Nucleus accumbens (tissue), 56 donors: ENCODE measurements at places on chromosomes 2 and 18.
A peak's percentile ranks its signal among the peaks of the same experiment; 100 is the strongest.

GRCh38 chr2:85744741-85745601, 8.8 kb upstream of the ATOH8 start:
- no peak for DNase-seq

GRCh38 chr2:35591886-35592285, 763.7 kb upstream of the CRIM1 start:
- no peak for DNase-seq

GRCh38 chr18:54967786-54968185, 8.5 kb upstream of the CCDC68 start:
- no peak for DNase-seq

- no peak for DNase-seq
Observed at GRCh38 chr2:25204190-25204838, 35.9 kb upstream of the POMC start.

DNA sequence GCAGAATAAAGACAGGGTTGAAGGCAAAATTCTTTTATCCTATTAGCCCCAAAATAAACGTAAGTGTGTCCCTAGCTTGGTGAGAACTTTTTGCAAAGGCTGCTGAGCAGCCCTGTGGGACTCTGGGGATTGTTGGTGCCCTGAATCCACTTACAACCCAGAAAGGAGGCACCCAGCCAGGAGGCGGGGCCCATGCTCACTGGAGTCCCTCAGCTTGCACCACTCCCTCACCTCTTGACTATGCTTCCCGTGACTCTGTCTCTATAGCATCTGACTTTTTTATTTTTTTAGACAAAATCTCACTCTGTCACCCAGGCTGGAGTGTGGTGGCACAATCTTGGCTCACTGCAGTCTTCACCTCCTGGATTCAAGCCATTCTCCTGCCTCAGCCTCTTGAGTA, 15.8 kb upstream of the COL6A3 start:
- DNase-seq = no peak

GRCh38 chr2:106339609-106340008, 128.6 kb downstream of the RGPD3 start:
- DNase-seq = no peak

DNA sequence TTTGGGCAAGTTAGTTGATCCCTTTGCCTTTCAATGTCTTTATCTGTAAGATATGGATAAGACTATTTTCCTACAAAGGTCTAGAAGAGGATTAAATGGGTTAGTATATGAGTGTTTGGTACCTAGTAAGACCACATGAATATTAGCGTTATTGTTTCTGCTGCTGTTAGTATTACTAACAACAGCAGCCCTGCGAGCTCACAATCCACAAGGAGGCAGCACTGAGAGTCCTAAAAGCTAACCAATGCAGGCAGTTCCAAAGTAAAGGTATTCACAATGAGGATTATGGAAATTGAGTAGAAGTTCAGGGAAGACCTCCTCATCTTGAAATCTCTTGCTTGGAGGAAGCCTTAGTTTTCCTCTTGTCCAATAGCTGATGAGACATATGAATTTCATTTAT, 248.9 kb downstream of the TDRD15 start:
- peak; percentile 16 for DNase-seq

DNA sequence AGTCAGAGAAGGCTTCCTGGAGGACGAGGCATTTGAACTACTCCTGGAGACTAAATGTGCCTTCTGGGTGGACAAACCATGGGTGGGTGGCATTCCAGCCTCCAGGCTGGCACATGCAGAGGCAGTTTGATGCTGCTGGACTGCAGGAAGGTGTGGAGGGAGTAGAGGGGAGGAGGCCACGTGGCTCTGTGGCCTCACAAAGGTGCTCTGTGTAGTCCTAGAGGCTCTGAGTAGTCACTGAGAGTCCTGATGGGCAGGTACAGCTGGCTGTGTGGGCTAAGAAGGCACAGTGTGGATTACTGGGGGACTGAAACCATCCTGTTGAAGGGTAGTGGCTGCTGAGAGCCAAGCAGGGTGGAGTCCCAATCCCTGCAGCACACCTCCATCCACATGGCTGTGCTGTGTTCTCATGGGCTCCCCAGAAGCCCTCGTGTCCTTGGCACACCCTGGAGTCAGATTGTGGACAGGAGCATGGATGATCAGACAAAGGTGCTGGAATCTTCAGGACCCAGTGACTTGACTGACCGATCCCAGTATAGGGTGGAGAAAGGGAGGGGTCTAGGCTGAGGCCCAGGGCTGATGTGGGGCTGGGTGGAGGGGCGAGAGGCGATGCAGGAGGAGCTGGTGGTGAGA, 87.4 kb upstream of the HS6ST1 start:
- DNase-seq = no peak

- no peak for DNase-seq
Observed at GRCh38 chr2:139798391-139798790, 1018.2 kb upstream of the NXPH2 start.

DNA sequence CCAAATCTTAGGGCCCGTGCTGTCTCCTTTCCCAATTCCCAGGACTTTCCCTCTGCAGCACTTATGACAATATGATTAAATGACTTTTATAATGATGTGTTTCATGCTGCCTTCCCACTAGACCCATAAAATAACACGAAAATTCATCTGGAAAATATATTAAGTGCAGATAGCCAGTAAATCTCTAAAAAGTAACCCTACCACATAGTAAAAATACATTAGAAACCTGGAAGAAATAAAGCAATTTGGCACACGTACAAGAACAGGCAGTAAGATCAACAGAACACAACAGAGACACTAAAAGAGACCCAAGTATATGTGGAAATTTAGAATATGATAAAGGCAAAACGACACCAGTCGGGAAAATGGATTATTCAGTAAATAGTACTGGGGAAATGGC, 30.2 kb upstream of the POMC start:
- DNase-seq = no peak

GRCh38 chr2:231053846-231054245, 2.8 kb upstream of the PSMD1 start:
- DNase-seq = no peak

DNA sequence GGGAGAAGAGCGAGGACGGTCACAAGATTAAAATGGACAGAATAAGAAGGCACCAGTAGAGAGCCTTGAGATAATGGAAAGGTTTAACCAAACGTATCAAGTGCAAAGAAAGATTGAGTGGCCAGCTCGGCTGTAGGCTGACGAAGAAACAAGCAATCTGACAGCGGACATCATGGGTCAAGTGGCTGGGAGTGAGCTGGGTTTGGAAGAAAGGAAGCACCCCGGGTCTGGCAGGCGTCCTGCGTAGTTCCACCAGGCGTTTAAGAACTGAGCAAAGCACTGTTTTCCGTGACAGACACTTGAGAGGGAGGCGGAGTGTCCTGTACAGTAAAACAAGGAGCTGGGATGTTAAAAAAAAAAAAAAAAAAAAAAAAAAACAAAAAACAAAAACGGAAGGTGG, 27.1 kb downstream of the DAPL1 start:
- no peak for DNase-seq

DNA sequence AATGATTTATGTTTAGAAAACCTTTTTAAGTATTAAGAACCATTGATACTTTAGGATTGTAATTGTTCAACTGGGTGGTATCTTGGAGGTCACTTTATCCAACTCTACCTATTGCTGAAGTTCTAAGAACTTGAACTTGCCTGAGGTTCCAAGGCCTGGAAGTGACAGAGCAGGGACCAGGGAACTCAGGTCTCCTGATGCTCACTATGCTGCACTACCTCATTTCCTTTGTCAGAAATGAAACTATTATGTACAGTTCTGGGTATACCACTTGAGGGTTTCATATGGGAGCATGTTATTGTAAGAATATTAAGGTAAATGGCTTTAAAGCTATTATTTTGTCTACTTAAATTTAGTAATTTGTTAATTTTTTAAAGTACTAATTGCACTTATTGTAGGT, 3.0 kb downstream of the MBD5 start:
- DNase-seq = no peak

DNA sequence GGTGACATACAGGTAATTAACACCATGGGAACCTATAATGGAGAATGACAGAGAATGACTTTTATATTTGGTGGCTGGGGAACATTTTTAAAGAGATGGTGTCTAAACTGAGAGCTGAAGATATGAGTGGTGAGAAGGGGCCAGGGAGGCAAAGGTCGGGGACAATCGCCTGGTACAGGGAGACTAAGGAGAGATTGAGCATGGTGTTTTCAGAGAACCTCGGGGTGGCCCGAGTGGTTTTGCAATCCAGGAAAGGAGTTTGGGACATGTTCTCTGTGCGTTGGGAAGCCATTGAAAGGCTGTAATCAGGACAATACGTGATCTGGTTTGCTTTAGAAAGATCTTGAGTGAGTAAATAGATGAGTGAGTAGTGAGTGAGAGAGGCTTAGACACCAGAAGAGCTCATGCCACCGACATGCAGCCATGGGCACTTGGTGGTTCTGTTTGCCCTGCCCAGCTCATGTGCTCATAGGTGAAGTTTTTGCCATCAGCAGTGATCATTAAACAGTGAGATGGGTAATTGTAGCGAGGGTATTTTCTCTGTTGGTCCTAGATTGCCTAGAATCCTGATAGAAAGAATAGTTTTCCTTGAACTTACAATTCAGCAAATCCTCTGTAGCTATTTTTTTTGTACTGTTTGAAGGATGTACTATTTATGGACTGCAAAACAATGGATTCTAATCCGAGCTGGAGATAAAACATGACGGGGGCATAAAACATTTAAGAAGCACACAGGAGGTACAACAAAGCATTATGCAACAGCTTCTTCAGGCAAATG, 114.7 kb downstream of the SH3RF3 start:
- DNase-seq = no peak

DNA sequence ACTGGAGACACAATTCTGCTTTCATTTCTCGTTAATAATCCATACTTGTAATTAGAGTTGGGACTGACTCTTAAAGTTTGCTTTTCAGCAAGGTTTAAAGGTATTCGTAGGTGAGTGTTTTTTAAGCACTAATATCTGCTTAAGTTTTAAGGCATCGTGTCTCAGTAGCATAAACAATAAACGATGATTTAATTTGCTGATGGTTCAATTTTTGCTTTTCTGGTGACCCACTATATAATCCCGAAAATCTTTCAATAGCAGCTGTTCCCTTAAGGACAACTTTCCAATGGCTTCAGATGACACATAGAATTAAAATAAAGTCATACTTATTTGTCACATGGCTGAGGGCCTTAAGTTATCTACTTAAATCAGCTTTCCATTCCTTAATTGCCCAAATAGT, 859.5 kb upstream of the SOX11 start:
- DNase-seq = no peak

DNA sequence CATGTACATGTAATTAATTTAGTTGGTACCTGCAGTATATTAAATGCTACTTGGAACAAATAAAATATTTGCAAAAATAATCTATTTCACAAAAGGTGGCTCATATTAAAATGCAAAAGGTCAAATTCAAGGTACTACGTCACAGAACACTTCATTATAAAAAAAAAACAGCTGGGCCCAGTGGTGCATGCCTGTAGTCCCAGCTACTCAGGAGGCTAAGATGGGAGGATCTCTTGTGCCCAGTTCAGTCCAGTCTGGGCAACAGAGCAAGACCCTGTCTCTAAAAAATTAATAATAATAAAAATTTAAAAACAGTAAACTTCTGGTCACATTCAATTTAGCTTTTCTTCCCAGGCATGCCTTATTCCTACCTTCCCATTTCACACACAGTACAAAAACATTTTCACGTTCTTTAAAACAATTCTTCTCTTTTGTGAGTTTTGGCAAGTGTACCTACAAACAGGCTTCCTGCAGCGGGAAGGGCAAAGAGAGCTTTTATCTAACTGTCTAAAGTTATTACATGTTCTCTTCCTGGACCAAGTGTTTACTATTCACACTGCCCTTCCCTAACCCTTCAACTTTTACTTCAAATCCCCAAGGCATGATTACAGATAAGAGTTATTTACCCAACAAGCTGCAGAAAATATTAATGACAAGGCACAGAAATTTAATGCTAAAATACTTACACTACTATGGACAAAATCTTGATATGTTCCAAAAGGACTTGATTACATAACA, 10.7 kb downstream of the BAZ2B start:
- DNase-seq = no peak

DNA sequence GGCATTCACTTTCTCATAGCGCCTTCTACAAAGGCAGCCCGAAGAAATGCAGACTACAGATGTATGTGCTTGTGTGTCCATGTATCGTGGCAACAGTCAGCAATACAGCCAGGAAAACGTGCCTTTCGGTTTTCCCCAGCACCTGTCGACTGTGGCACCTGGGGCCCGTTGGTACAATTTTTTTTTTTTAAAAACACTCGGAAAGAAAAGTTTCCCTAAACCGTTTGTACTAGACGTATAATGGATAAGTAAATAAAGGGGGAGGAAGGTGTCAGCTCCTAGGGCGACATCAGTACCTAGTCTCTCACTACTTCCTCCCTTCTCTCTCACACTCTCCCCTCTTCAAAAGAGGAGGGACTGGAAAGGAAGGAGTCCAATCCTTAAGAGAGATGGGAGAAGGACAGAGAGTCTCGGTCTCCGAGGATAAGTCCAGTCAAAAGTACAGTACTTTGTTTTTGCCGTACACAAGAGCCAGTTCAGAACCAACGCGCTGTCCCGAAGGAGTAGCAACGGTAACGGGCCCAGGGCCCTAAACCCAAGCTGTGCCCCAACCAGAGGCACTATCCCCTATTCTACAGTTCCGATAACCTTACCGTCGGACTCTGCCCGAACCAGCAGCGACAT, 759 bp downstream of the PPP4R3B start:
- no peak for DNase-seq

DNA sequence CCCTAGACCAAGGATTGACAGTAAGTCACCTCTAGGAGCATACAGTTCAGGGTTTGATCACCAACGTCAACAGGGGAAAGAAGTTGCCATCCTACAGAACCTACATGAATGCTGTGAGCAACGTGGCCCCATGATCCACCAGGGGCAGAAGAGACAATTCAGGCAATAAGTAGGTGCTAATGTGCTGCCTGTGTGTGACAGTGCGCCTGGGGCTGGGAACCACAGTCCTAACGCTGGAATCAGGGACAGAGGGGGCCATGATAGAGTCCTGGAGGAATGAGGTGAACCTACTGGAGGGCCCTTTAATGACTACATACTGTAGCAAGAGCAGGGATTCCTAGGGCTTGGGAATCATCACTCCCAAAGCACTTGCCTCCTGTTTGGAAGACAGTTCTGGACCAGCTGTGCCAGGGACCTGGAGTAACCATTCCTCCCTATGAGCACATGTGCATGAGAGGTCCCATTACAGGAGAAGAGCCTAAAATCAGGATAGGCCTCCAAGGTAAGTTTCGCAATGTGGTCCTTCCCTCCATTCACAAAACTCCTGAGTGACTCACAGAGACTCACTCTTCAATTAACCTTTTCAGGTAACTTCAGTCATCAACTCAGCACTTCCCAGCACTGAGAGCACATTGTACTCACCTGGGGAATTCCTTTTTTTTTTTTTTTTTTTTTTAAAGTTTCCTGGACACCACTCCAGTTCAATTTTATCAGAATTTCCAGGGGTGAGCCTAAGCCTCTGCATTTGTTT, 214.0 kb downstream of the TMEM163 start:
- no peak for DNase-seq
